AG08395 (cell line): ENCODE measurements at places on chromosomes 2 and 18.
A peak's percentile ranks its signal among the peaks of the same experiment; 100 is the strongest.

- no peak for DNase-seq
Observed at GRCh38 chr2:111019381-111019780, 101.3 kb upstream of the BCL2L11 start.

- no peak for DNase-seq
Observed at GRCh38 chr2:131148426-131148825, 43.3 kb downstream of the PLEKHB2 start.

DNA sequence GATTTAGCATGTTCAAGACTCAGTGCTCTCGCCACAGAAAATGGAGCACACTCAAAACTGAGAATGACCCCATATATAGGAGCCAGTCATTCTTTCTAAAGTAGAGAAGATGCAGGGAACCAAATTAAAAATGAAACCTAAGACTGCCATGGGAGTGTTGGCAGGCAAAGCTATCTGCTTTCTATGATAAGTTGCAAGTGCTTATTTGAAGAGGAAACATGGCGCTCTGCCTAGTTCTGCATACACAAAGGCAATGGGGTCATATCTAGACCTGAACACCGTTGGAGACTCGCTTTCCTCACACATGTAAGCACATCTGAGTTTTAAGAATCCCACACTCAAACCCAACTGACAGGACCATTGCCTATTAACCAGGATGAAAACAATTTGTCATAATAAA lies 292.5 kb downstream of the ALK start:
- DNase-seq: no peak

DNA sequence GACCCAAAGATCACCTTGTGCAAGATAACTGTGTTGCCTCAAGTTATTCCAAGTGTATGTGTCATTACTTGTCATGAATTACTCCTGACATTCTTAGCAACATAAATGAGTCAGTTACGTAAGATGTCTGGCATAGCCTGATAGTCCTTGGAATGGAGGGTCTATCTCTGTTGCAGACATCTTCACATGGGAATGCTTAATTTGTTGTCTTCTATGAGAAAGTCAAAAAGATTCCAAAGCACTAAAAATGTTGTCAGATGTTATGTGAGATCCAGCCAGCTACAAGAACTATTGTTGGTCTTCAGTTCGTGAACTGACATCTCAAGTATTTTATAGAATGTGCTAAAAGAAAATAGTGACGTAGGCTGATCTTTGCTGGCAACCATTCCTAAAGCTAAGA lies 178.2 kb upstream of the RASGRP3 start:
- peak; percentile 50 for DNase-seq

- DNase-seq: no peak
Observed at GRCh38 chr18:5431836-5432575, 111.8 kb downstream of the EPB41L3 start.

GRCh38 chr18:2087877-2088673 lies 483.2 kb downstream of the METTL4 start:
- no peak for DNase-seq

- no peak for DNase-seq
Observed at GRCh38 chr2:232873292-232873908, 3.3 kb downstream of the SNORC start.

GRCh38 chr2:172261292-172261691 lies 158.6 kb upstream of the DLX2 start:
- no peak for DNase-seq

GRCh38 chr18:79786304-79786703 lies 11.4 kb upstream of the KCNG2 start:
- no peak for DNase-seq

- no peak for DNase-seq
Observed at GRCh38 chr2:10253596-10254372, 48.9 kb upstream of the HPCAL1 start.

DNA sequence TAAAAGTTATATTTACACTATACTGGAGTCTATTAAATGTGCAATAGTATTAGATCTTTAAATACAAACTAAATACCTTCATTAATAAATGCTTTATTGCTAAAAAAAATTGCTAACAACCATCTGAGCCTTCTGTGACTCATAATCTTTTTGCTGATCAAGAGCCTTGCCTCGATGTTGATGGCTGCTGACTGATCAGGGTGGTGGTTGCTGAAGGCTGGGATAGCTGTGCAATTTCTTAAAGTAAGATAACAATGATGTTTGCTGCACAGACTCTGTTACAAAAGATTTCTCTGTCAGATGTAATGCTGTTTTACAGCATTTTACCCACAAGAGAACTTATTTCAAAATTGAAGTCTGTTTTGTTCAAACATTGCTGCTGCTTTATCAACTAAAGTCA lies 421.4 kb upstream of the CYRIA start:
- DNase-seq: no peak

DNA sequence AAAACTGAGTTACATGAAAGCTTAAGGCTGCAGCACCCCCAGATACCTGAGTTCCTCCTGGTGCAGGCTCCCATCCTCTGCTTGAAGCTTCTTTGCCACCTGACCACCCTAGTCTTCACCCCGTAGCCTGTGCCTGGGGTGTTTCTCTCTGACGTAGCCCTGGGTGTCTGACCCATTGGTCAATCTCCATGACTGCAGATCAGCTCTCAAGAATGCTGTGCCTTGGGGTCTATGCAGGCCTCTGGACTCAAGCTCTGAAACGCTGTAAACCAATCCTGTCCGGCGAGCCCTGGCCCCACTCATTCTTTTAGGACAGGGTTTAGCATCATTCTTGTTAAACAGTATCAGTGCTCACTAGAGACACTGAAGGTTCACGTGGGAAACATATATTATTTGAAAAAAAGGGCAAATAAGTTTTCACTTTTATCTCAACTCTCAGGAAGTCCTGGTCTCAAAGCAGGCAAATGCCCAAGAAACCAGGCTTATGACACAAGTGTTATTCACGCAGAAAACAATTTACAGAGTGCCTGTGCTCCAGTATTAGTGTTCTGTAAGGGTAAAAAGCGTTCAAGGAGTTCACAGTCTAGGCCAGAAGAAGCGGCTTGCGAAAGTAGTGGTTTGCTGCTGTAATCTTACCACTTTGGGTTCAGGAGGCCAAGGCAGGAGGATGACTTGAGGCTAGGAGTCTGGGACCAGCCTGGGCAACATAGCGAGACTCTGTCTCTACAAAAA lies 22.8 kb upstream of the PPP4R1 start:
- no peak for DNase-seq

DNA sequence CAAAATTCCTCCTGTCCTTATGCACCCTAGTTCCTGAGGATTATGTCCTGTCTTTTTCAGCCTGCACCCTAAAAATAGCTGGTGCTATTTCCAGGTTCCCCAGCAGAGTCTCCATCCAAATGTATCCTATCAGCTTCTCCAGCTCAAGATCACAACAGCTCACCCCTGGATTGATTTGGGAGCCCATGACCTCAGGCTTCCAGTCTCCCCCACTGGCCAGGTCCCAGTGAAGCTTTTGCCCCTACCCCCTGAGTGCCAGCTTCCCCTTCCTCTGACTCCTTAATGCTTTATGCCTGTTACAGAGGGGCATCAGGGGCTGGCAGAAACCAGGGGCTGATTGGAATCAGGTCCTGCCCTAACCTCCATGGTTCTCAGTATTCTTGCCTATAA lies 76.9 kb upstream of the DAPL1 start:
- DNase-seq: no peak

GRCh38 chr2:133765658-133766057 lies 197.4 kb upstream of the NCKAP5 start:
- DNase-seq: no peak
